Uterus (tissue), 4 donors: ENCODE measurements at places on chromosomes 12 and 14. TPM values are rescaled to one million over a fixed set of nuclear protein-coding genes. Genes with fewer than 3 reads are reported as not detected.
A peak's percentile ranks its signal among the peaks of the same experiment; 100 is the strongest.

DNA sequence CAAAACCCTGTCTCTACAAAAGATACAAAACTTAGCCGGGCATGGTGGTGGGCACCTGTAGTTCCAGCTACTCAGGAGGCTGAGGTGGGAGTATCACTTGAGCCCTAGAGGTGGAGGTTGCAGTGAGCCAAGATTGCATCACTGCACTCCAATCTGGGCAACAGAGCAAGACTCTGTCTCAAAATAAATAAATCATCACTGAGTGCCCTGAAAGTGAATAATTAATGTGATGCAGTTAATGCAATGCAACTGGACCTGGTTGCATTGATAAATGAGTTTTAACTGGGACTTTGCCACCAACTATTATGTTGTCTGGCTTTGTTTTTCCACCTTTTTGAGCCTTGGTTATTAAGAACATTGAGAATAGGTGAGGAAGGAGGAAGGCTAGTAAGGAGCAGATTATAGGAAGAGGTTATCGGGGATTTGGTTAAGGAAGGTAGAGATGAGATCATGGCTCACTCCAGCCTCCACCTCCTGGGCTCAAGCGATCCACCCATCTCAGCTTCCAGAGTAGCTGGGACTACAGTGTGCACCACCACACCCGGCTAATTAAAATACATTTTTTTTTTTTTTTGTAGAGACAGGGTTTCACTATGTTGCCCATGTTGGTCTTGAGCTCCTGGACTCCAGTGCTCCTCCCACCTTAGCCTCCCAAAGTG lies 8.0 kb downstream of the BORCS5 start:
- no peaks in the 10 kb centered on the region for H3K4me1 ChIP-seq
- no peak overlapping the region for H3K4me3 ChIP-seq
- no peak overlapping the region for H3K27ac ChIP-seq
- H3K36me3 ChIP-seq, result no peaks in the 10 kb centered on the region
- DNase-seq, result no peak
- H3K27me3 ChIP-seq, result no peaks in the 10 kb centered on the region

- DNase-seq, result no peak
- H3K4me1 ChIP-seq, result peaks cover 11% of the 10 kb centered on the region
- H3K27ac ChIP-seq, result no peak overlapping the region
- no peaks in the 10 kb centered on the region for H3K36me3 ChIP-seq
- no peak overlapping the region for H3K4me3 ChIP-seq
Observed at GRCh38 chr12:3129301-3130056, 52.3 kb downstream of the TSPAN9 start.

DNA sequence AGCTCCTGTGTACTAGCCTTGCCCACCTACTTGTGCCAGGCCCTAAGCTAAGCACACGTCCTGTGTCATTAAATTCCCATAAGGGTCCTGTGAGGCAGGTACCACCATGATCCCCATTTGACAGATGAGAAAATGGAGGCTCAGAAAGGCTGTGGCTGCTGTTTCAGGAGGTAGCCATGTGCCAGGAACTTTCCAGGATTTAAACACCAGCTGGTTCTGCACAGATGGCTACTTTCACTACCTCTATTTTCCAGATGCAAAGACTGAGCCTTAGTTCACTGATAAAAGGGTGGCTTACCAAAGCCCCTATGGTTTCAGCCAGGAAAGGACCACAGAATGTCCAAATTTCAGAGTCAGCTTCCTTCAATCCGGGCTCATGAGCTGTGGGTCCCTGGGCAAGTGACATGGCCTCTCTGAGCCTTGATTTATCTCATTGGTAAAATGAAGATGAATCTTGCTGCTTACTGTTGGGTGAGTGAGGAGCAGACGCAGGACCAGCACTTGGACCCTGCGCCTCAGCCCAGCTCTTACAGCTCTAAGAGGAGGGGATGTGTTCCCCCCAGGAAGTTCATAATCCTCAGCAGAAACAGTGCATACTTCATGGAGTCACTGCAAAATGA lies 23.5 kb downstream of the CMKLR1 start:
- no peak for DNase-seq
- H3K36me3 ChIP-seq, result no peaks in the 10 kb centered on the region
- peak overlapping the region; percentile 69 for H3K27ac ChIP-seq
- H3K4me3 ChIP-seq, result no peak overlapping the region
- no peaks in the 10 kb centered on the region for H3K27me3 ChIP-seq

- H3K27ac ChIP-seq, result no peak overlapping the region
- H3K4me1 ChIP-seq, result no peaks in the 10 kb centered on the region
- DNase-seq, result no peak
- no peaks in the 10 kb centered on the region for H3K27me3 ChIP-seq
- H3K36me3 ChIP-seq, result no peaks in the 10 kb centered on the region
Observed at GRCh38 chr12:95131589-95132340, 58.3 kb upstream of the NR2C1 start.

- no peak overlapping the region for H3K4me3 ChIP-seq
- H3K27ac ChIP-seq, result no peak overlapping the region
- no peak for DNase-seq
- H3K4me1 ChIP-seq, result no peaks in the 10 kb centered on the region
- no peaks in the 10 kb centered on the region for H3K36me3 ChIP-seq
- H3K27me3 ChIP-seq, result no peaks in the 10 kb centered on the region
Observed at GRCh38 chr14:73149753-73150152, 13.4 kb downstream of the PSEN1 start.

RAPGEF3 gene
- total RNA-seq, result 71.5 TPM

PEBP1 gene
- total RNA-seq, result 182 TPM

MIP gene
- total RNA-seq, result not detected
